Mesendoderm (in vitro differentiated cells): ENCODE measurements at places on chromosomes 11 and 22.
A peak's percentile ranks its signal among the peaks of the same experiment; 100 is the strongest.

GRCh38 chr11:64207256-64208085 lies 950 bp downstream of the FERMT3 start:
- no peak overlapping the region for H3K27ac ChIP-seq
- peaks cover 19% of the 10 kb centered on the region for H3K36me3 ChIP-seq
- H3K4me3 ChIP-seq: no peak overlapping the region
- DNase-seq: peak; percentile 77

DNA sequence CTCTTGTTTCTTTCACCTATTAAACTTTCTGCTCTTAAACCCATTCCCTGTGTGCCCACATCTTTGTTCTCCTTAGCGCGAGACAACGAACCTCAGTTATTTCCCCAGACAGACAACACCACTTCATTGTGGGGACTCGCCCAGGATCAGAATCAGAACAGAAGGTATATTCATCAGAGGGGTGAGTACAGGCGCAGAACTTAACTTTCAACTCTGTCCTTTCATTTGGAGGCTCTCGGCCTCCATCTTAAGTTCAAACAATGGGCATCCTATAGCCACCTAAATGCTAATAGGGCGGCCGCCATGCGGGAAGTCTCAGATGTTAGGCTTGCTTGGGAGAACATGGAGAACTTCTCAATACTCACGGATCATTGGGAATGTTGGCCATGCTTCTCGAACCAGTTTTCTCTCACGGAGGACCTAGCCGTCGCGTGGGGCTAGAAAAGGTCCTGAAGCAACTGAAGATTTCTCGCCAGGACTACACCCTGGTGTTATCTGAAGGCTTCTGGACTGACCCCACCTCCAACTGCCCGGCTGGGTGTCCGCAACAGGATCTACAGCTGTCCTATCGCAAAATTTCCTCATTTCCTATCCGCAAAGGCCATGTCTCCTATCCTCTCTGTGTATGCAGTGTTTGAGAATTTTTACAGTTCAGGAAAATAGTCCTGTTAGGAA lies 13.4 kb upstream of the HYLS1 start:
- no peaks in the 10 kb centered on the region for H3K4me1 ChIP-seq
- H3K27me3 ChIP-seq: no peaks in the 10 kb centered on the region
- H3K4me3 ChIP-seq: no peak overlapping the region
- no peak overlapping the region for H3K27ac ChIP-seq

GRCh38 chr11:72848846-72849466 lies 34.7 kb downstream of the ATG16L2 start:
- peak; percentile 56 for DNase-seq
- H3K4me3 ChIP-seq: no peak overlapping the region
- no peaks in the 10 kb centered on the region for H3K27me3 ChIP-seq
- H3K27ac ChIP-seq: no peak overlapping the region

DNA sequence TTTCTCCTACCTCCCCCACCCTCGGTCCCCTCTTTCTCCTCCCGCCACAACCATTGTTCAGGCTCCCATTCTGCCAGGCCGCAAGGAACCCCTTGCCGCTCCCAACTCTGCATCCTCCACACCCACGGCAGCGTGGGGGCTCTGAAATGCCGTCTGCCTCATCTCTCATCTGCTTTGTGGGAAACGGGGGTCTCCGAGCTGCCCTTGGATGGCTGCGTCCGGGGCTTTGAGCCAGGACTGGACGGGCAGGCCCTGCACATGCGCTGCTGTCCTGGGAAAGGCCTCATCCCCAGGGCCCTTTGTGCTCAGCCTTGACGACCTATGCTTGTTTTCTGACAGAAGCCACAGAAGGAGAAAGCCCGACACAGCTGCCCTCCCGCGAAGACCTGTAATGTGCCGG lies 8.5 kb downstream of the CRELD2 start:
- no peaks in the 10 kb centered on the region for H3K36me3 ChIP-seq
- H3K27ac ChIP-seq: no peak overlapping the region
- H3K4me3 ChIP-seq: no peak overlapping the region
- H3K4me1 ChIP-seq: no peaks in the 10 kb centered on the region

DNA sequence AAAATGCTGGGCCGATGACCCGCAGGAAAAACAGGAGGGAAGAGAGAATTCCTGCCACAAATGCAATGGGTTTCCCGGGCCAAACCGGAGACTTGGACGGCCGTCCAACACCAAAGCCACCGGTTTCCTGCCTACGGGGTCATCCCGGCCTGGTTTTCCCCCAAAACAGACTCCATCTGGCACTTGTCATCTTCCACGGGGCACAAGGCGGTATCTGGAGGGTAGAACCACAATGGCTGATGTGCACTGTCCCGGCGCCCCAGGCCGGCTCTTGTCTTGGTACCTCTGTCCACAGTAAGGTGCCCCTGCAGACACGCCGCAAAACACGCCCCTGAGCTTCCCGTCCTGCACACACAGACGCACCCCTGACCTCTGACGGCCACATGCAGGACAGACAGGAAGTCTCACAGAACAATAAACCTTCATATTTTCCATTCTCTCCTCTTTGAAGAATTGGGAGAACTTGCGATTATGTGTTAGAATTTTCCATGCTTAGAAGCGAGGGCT lies 20.1 kb downstream of the CELSR1 start:
- no peak for DNase-seq
- no peak overlapping the region for H3K27ac ChIP-seq
- peaks cover 4% of the 10 kb centered on the region for H3K4me1 ChIP-seq
- H3K4me3 ChIP-seq: no peak overlapping the region
- no peaks in the 10 kb centered on the region for H3K36me3 ChIP-seq

DNA sequence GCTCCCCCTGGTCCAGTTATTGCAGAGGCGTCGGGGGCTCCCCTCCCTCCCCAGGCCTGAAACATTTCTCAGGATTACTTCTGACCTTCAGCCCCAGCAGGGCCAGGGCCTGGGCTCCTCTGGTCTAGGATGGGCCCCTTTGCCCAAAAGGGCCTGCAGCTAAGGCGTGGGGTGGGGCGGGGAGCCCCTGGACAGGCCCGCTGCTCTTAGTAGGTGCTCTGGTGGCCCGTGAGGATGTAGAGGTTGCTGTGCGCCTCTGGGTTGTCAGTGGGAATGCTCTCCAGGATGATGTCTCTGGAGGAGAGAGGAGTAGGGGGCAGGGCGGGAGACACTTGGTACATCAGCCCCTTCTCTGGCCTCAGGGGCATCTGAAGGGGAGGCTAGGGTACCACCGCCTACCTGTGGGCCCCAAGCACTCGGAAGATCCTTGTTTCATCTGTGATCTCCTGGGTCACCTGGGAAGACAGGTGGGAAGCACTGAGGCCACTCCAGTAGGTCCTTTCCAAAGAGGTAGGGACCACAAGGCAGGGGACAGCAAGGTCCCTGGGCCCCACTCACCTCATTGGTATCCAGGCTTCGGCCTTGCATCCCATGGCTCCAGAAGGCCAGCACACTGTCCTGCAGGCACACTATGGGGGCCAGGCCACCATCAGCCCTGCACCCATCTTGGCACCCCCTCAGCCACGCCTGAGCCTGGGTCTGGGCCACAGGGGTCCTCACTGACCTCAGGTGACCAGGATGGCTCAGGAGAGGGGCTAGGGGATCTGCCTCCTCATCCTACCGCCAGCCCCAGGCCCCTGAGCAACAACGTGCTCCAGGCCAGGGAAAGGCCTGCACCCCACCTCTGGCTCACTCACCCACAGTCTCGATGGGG lies 11.2 kb upstream of the SF1 start:
- no peaks in the 10 kb centered on the region for H3K4me1 ChIP-seq
- H3K4me3 ChIP-seq: no peak overlapping the region
- no peak overlapping the region for H3K27ac ChIP-seq
- no peak for DNase-seq
- no peaks in the 10 kb centered on the region for H3K27me3 ChIP-seq

- peaks cover 31% of the 10 kb centered on the region for H3K36me3 ChIP-seq
- no peaks in the 10 kb centered on the region for H3K4me1 ChIP-seq
- peak; percentile 30 for DNase-seq
- no peaks in the 10 kb centered on the region for H3K27me3 ChIP-seq
These were observed 23.1 kb upstream of the CDC42EP2 start for GRCh38 chr11:65291613-65292012.

GRCh38 chr22:45491841-45492240 lies 10.8 kb upstream of the FBLN1 start:
- no peak overlapping the region for H3K27ac ChIP-seq
- H3K27me3 ChIP-seq: no peaks in the 10 kb centered on the region
- H3K36me3 ChIP-seq: no peaks in the 10 kb centered on the region
- H3K4me3 ChIP-seq: no peak overlapping the region
- peaks cover 2% of the 10 kb centered on the region for H3K4me1 ChIP-seq

DNA sequence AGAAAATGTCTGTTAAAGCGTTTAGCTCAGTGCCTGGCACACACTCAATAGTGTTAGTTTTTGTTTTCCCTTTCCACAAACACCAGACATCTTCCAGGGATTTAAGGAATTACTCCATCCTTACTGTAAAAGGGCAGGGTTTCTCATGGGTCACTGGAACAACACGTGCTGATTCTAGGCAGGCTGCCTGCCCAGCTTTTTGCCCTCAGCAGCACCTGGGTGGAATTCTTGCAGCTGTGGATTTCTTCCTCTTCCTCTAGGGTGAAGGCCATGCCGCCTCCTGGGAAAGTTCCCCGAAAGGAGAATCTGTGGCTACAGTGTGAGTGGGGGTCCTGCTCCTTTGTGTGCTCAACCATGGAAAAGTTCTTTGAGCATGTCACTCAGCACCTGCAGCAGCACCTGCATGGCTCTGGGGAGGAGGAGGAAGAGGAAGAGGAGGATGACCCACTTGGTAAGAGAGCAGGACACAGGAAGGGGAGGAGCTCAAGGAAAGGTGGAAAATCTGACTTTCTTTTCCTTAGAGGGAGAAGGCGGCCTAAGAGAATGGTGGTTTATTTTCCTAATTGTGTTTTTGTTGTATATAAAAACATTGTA lies 5.4 kb downstream of the HINFP start:
- peaks cover 5% of the 10 kb centered on the region for H3K4me1 ChIP-seq
- no peak overlapping the region for H3K4me3 ChIP-seq
- no peaks in the 10 kb centered on the region for H3K27me3 ChIP-seq
- peaks cover 7% of the 10 kb centered on the region for H3K36me3 ChIP-seq

- H3K27ac ChIP-seq: no peak overlapping the region
- H3K36me3 ChIP-seq: no peaks in the 10 kb centered on the region
- H3K27me3 ChIP-seq: no peaks in the 10 kb centered on the region
- H3K4me3 ChIP-seq: no peak overlapping the region
These were observed 32.7 kb upstream of the CCDC34 start for GRCh38 chr11:27395556-27396258.

- peaks cover 22% of the 10 kb centered on the region for H3K4me1 ChIP-seq
- no peak overlapping the region for H3K27ac ChIP-seq
- DNase-seq: no peak
- H3K36me3 ChIP-seq: no peaks in the 10 kb centered on the region
- no peak overlapping the region for H3K4me3 ChIP-seq
These were observed 30.5 kb upstream of the CABP7 start for GRCh38 chr22:29689206-29689879.

- H3K4me3 ChIP-seq: no peak overlapping the region
- no peaks in the 10 kb centered on the region for H3K4me1 ChIP-seq
- H3K36me3 ChIP-seq: no peaks in the 10 kb centered on the region
These were observed 21.9 kb upstream of the POLD3 start for GRCh38 chr11:74570266-74571061.

GRCh38 chr11:56764976-56765375 lies 16.5 kb upstream of the OR9G4 start:
- H3K27ac ChIP-seq: no peak overlapping the region
- no peaks in the 10 kb centered on the region for H3K36me3 ChIP-seq
- no peaks in the 10 kb centered on the region for H3K4me1 ChIP-seq
- no peaks in the 10 kb centered on the region for H3K27me3 ChIP-seq
- DNase-seq: no peak
- no peak overlapping the region for H3K4me3 ChIP-seq

GRCh38 chr11:81495699-81496292 lies 1237.9 kb downstream of the FAM181B start:
- H3K27ac ChIP-seq: no peak overlapping the region
- DNase-seq: peak; percentile 5
- H3K36me3 ChIP-seq: no peaks in the 10 kb centered on the region
- H3K4me1 ChIP-seq: no peaks in the 10 kb centered on the region
- no peak overlapping the region for H3K4me3 ChIP-seq

GRCh38 chr11:73192272-73192671 lies 25.8 kb upstream of the P2RY2 start:
- H3K4me3 ChIP-seq: no peak overlapping the region
- H3K27ac ChIP-seq: no peak overlapping the region
- H3K4me1 ChIP-seq: no peaks in the 10 kb centered on the region
- H3K36me3 ChIP-seq: no peaks in the 10 kb centered on the region
- no peak for DNase-seq

GRCh38 chr22:30235687-30236170 lies 10.8 kb downstream of the LIF start:
- no peaks in the 10 kb centered on the region for H3K36me3 ChIP-seq
- H3K27me3 ChIP-seq: no peaks in the 10 kb centered on the region
- DNase-seq: peak; percentile 88

DNA sequence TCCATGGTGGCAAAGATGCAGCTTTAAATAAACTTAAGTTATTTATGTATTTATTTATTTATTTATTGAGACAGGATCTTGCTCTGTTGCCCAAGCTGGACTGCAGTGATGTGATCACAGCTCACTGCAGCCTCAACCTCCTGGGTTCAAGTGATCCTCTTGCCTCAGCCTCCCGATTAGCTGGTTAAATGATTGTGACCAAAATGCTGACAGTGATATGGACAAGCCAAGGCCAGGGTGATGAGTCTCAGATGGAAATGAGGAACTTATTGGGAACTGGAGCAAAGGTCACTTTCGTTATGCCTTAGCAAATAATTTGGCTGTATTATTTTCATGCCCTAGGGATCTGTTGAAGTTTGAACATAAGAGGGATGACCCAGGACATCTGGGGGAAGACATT lies 9.3 kb upstream of the LRP5 start:
- no peak overlapping the region for H3K4me3 ChIP-seq
- H3K4me1 ChIP-seq: no peaks in the 10 kb centered on the region
- H3K27ac ChIP-seq: no peak overlapping the region
- no peak for DNase-seq

DNA sequence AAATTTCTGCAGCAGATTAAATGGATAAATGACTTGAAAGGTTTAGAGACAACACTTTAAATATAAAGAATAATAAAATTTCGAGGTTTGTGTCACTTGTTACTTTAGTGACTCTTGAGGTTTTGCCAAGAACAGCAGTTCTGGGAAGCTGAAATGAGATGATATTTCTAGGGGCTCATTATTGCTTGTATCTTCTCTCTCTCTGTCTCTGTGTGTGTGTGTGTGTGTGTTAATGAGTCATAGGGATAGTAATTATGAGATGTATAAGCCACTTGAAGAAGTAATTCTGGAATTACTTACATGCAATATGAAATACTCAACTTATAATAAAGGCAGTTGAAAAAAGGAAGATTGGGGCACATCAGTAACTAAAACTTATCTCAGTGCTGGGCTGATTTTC lies 9.6 kb upstream of the OR10G7 start:
- DNase-seq: no peak
- no peak overlapping the region for H3K27ac ChIP-seq
- no peak overlapping the region for H3K4me3 ChIP-seq
- no peaks in the 10 kb centered on the region for H3K4me1 ChIP-seq
- H3K27me3 ChIP-seq: no peaks in the 10 kb centered on the region

GRCh38 chr11:107973641-107974040 lies 35.1 kb upstream of the CUL5 start:
- peak; percentile 37 for DNase-seq
- no peak overlapping the region for H3K4me3 ChIP-seq
- no peak overlapping the region for H3K27ac ChIP-seq
- H3K4me1 ChIP-seq: no peaks in the 10 kb centered on the region
- no peaks in the 10 kb centered on the region for H3K36me3 ChIP-seq
